ENCODE measurements at places on chromosomes 3 and 15. TPM values are rescaled to one million over a fixed set of nuclear protein-coding genes. Genes with fewer than 3 reads are reported as not detected.

C2CD4A gene
- polyA plus RNA-seq, result not detected

MUSTN1 gene
- 11.2 TPM for polyA plus RNA-seq

REC114 gene
- polyA plus RNA-seq, result not detected

SLC9C1 gene
- 0.07 TPM for polyA plus RNA-seq

NTRK3 gene
- polyA plus RNA-seq, result not detected

PRTG gene
- not detected for polyA plus RNA-seq

DNA sequence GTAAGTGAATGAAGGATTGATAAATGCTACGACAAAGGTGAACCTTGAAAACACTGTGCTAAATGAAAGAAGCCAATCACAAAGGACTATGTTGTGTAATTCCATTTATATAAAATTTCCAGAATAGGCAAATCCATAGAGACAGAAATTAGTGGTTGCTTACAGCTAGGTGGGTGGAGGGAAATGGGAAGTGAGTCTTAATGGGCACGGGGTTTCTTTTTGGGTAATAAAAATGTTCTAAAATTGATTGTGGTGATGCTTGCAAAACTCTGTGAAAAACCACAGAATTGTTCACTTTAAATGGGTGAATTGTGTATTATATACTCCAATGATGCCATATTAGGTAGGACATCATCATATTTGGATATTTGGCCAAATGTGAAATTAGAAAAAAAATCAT lies 20.9 kb upstream of the TEX9 start:
- H3K27ac ChIP-seq, result no peak overlapping the region
- H3K36me3 ChIP-seq, result no peaks in the 10 kb centered on the region
- no peaks in the 10 kb centered on the region for H3K4me1 ChIP-seq
- no peak overlapping the region for H3K4me3 ChIP-seq

DNA sequence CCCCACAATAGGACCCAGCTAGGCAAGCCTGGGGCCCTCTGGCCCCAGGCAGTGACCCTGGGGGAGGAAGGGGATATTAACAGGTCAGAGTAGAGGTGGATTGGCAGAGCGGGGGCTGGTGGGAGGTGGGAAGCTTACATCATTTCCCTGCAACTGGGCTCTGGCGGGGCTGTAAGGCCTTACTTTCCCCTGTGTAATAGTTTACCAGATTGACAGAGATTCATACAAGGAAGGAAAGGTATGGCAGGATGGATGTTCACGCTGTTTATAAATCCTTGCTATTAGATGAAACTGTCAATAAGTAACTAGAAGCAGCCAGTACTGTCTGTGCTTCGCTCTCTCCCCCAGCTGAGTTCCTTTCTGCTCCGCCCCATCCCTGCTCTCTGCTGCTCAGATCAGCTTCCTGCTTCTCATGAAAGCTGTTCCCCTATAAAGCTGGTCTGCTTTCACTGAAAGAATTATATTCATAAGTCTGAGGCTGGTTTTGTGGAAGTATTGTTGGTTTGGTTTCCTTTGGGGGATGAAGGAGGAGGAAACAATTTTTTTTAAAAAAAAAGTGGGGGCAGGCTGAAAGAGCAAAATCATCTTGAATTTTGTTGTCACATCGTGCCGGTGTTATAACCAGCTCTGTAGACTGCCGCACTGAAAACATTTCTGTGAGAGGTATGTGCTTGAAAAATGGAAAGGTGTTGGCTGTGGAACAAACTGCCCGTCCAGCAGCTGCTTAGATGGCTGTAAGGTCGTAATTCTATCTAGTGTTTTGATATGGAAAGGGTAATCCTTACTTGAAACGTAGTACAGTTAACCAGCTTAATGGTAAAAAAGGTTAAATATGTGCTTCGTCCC lies 76.4 kb downstream of the BBX start:
- H3K4me3 ChIP-seq, result peak overlapping the region; percentile 33
- peaks cover 35% of the 10 kb centered on the region for H3K4me1 ChIP-seq
- H3K27me3 ChIP-seq, result no peaks in the 10 kb centered on the region
- peak; percentile 59 for DNase-seq

DNA sequence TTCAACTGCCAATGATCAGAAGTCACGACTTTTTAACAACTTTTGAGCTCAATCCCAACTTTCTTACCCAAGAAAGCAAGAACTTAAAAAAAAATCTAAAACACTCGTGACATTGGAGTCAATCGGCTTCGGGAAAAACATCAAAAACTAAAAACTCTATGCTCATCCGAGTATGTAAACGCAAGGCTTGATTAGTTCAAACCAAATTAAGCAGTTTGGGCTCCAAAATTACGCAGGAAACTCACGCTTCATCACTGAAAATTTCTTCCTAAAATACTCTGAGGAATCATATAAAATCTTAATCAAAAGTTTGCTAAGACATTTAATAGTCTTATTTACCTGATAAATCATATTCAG lies 1.6 kb downstream of the TRA2B start:
- H3K36me3 ChIP-seq, result no peaks in the 10 kb centered on the region
- H3K4me1 ChIP-seq, result peaks cover 33% of the 10 kb centered on the region
- peak overlapping the region; percentile 100 for H3K27ac ChIP-seq

DNA sequence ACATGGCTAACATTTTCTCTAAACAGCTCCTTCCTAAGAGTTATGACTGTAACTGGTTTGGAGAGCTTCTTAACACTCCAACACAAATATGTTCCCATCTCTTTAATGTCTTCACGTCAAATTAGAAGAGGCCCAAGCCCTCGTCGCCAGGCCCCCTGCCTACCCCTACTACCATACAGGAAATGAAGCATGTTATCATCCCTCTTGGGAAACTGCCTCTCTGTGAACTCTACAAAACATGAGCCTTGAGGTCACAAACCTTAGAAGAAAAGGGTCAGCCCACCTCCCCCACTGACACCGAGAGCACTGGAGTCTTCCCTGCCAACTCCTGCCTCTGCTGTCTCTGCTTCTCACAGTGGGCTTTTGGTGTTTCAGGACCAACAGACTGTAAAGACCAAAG lies 243.1 kb upstream of the STT3B start:
- no peaks in the 10 kb centered on the region for H3K4me1 ChIP-seq
- DNase-seq, result no peak
- H3K4me3 ChIP-seq, result no peak overlapping the region
- H3K27ac ChIP-seq, result no peak overlapping the region

DNA sequence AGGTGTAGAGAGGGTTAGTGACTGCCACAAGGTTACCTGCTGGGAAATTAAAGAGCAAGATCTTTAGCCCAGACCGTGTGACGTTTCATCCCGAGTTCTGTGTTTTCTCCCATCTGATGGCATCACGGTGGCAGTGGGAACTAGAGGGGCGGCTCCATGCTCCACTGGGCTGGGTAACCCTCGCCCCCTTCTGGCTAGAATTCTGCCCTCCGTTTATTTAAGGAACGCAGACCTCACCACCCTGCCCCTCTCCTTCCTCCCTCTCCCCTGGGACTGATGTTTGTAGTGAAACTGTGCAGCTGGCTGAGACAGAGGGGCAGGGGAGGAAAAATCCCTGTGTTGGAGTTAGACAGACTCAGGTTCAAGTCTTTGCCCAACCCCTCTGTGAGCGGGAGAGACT lies 65.6 kb downstream of the ITGA11 start:
- no peaks in the 10 kb centered on the region for H3K36me3 ChIP-seq
- no peak for DNase-seq
- peaks cover 7% of the 10 kb centered on the region for H3K4me1 ChIP-seq
- no peak overlapping the region for H3K4me3 ChIP-seq
- H3K27me3 ChIP-seq, result no peaks in the 10 kb centered on the region

GRCh38 chr3:56323986-56324420 lies 144.3 kb downstream of the ERC2 start:
- no peak overlapping the region for H3K4me3 ChIP-seq
- no peak for DNase-seq
- H3K27ac ChIP-seq, result no peak overlapping the region
- peaks cover 28% of the 10 kb centered on the region for H3K4me1 ChIP-seq

DNA sequence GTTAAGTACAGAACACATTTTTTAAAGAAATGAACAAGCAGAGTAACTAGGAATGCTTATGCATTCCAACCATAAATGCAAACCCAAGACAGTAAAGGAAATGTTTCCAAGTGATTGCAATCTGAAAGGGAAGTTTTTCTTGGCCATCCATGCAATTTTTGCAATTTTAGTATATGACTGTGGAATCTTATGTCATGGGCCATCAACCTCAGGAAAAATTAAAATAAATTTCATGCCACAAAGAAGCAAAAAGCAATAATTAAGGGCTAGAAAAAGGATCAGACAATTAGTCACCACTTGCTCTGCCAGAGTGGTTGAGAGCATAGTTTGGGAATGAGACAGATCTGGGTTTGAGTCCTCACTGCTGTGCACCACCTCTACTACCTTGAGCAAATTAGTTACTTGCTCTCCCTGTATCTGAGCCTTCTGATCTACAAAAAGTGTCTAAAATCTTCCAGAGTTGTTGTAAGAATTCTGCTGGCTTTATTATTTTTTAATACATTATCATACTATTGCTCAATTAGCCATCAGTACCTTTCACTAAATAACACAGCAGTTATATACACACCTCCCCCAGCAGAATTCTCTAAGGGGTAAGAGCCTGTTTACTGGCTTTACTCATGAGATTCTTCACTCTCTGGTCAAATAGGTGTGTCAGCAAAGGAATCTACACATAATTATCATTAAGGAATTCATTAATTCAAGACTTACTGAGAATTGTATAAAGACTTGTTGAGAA lies 49.7 kb upstream of the FBN1 start:
- DNase-seq, result no peak
- H3K4me3 ChIP-seq, result no peak overlapping the region

DNA sequence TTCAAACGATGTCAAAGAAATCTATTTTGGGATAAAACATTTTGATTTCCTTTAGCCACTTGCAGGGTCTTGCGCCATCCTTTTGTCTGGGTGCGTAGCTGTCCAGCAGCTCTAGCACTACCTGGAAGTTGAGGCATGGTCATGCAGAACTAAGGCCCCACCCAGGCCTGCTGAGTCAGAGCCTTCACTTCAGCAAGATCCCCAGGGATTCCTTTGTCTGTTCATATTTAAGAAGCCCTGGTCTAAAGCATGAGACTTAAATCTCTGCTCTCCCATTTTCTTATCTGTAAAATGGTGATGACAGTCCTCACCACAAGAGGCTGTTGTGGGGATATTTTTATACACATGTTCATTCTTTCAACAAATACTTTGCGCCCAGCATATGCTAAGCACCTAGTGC lies 99.0 kb upstream of the CTDSPL start:
- no peaks in the 10 kb centered on the region for H3K4me1 ChIP-seq
- no peak overlapping the region for H3K27ac ChIP-seq
- H3K36me3 ChIP-seq, result no peaks in the 10 kb centered on the region

- no peak overlapping the region for H3K27ac ChIP-seq
- no peaks in the 10 kb centered on the region for H3K27me3 ChIP-seq
- no peak overlapping the region for H3K4me3 ChIP-seq
- no peaks in the 10 kb centered on the region for H3K36me3 ChIP-seq
- H3K4me1 ChIP-seq, result no peaks in the 10 kb centered on the region
Measured at GRCh38 chr3:167346171-167346570, 33.9 kb downstream of the ZBBX start.

DNA sequence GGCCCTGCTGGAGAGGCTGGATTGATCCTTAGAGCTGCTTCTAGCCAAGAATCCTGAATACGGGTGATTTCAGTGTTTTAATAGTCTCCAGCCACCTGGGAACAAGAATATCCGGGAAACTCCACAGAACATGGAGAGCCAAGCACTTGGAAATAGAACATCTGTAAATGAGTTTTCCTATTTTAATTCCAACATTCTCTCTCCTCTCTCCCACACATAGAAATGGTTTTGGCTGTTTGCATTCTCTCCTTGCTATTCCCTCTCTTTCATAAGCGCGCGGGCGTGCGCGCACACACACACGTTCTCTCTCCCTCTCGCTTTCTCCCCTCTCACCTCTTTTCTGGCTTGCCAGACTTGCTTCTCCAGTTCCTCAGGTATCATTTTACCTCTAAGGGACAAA lies 50.6 kb downstream of the GADL1 start:
- H3K36me3 ChIP-seq, result no peaks in the 10 kb centered on the region
- no peak overlapping the region for H3K27ac ChIP-seq
- no peak overlapping the region for H3K4me3 ChIP-seq
- H3K4me1 ChIP-seq, result no peaks in the 10 kb centered on the region
- H3K27me3 ChIP-seq, result no peaks in the 10 kb centered on the region

DNA sequence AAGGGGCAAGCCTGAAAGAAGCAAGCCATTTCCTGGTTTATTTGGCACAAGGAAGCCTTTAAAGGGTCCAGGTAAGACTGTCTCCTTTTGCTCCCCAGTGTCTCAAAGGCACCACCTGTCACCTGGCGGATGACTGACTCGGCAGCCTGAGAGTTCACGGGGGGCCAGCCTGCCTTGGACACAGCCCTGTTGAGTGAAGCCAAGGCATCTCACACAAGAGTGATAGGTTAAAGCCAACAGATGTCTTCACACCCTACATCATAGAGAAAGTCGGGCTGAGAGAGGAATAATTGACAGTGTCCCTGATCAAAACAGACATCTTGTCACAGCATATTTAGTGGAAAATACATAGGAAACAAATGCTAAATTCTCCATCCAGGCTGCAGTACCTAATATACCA lies 28.2 kb upstream of the LIPC start:
- no peaks in the 10 kb centered on the region for H3K27me3 ChIP-seq
- H3K27ac ChIP-seq, result no peak overlapping the region
- no peak overlapping the region for H3K4me3 ChIP-seq
- H3K4me1 ChIP-seq, result no peaks in the 10 kb centered on the region
- DNase-seq, result no peak

- no peaks in the 10 kb centered on the region for H3K36me3 ChIP-seq
- no peak for DNase-seq
- H3K27me3 ChIP-seq, result peaks cover 2% of the 10 kb centered on the region
Measured at GRCh38 chr3:143897576-143898295, 49.5 kb upstream of the SLC9A9 start.

DNA sequence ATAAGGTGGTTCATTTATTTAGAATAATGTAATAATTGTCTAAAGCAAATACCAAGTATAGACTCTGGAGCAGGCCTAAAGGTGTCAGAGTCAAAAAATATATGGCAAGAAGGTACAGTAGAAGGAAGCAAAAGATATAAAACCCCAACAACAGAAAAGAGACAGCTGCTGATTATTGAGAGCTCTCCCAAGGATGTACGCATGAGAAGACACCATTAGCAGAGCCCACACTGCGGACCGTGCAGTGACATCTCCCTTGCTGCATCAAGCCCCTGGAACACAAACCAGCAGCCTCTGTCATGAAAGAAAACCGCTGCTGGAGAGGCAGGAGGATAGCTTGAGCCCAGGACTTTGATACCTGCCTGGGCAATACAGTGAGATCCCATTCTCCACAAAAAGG lies 18.0 kb upstream of the SLC6A20 start:
- no peak overlapping the region for H3K4me3 ChIP-seq
- H3K27ac ChIP-seq, result no peak overlapping the region
- H3K27me3 ChIP-seq, result no peaks in the 10 kb centered on the region
- H3K36me3 ChIP-seq, result no peaks in the 10 kb centered on the region
- no peak for DNase-seq
- H3K4me1 ChIP-seq, result peaks cover 6% of the 10 kb centered on the region

DNA sequence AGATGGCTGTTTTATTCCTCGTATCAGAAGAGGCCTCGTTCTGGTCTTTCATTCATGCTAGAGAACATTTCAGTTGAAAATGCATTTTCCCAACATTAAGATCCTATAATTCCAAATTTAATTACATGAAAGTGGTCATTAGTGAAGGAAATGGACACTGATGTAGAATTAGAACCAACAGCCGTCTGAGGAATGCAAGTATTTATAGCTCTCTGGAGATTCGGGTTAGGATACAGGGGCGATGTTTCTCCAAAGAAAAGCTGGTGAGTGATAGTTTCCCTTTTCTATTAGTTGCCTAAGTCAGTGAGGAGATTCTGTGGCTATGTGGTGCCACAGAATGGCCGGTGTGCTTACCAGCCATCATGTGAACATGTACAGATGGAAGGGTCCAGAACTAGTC lies 109.0 kb upstream of the IL12A start:
- DNase-seq, result no peak
- no peaks in the 10 kb centered on the region for H3K27me3 ChIP-seq
- H3K4me1 ChIP-seq, result no peaks in the 10 kb centered on the region
- H3K27ac ChIP-seq, result no peak overlapping the region
- no peak overlapping the region for H3K4me3 ChIP-seq
